Keratinocyte (primary cell): ENCODE measurements at places on chromosomes 6 and 20. TPM values are rescaled to one million over a fixed set of nuclear protein-coding genes. Genes with fewer than 3 reads are reported as not detected.

The SLC32A1 gene
- not detected in 3 replicates for polyA plus RNA-seq

DNA sequence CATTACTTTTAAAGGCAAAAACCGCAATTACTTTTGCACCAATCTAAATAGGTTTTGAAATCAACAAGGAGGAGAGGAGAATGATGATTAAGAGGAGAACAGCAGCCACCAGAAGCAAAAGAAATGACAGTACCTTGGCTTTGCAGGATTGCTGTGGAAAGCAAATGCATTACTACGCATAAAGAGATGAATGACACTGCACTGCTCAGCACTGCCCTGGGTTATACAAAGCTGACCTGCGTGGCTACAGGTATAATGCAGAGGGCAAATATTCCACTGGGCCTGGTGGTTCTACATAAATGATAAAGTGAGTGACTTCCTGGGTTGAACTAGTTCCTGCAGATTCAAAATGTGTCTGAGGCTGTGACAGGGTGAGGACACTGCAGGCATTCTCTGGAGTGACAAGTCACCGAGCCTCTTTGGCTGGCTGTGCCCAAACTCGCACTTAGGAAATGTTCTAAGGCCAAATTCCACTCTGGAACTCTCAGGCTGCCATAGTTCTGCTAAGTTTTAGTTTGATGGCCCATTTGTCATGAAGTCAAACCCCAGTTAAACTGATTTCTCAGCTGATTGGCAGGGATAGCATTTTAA is 78.6 kb downstream of the INSM1 start:
- DNase-seq, result no peak
- no peaks in the 10 kb centered on the region for H3K36me3 ChIP-seq
- H3K4me1 ChIP-seq, result no peaks in the 10 kb centered on the region

The ARMC2 gene
- polyA plus RNA-seq, result 2.6 to 3.8 TPM (median 3.4 TPM) in 3 replicates

- no peak overlapping the region for H3K27ac ChIP-seq
- H3K36me3 ChIP-seq, result no peaks in the 10 kb centered on the region
- no peaks in the 10 kb centered on the region for H3K4me1 ChIP-seq
- no peaks in the 10 kb centered on the region for H3K27me3 ChIP-seq
- no peak overlapping the region for H3K4me3 ChIP-seq
Measured at GRCh38 chr6:103798166-103798565, 1061.6 kb downstream of the HACE1 start.

The SMPDL3A gene
- 6.2 to 13.4 TPM (median 10.8 TPM) in 3 replicates for polyA plus RNA-seq

The PROCR gene
- polyA plus RNA-seq, result 61.6 to 92.4 TPM (median 74.1 TPM) in 3 replicates

The RTEL1 gene
- 7.7 to 12.4 TPM (median 11.2 TPM) in 3 replicates for polyA plus RNA-seq

- no peaks in the 10 kb centered on the region for H3K27me3 ChIP-seq
- H3K36me3 ChIP-seq, result no peaks in the 10 kb centered on the region
- H3K4me3 ChIP-seq, result no peak overlapping the region
- H3K27ac ChIP-seq, result no peak overlapping the region
- H3K4me1 ChIP-seq, result no peaks in the 10 kb centered on the region
- DNase-seq, result no peak
Measured at GRCh38 chr6:52790861-52791260, 12.8 kb downstream of the GSTA1 start.

GRCh38 chr6:113299531-113299930 is 557.6 kb upstream of the MARCKS start:
- H3K27me3 ChIP-seq, result no peaks in the 10 kb centered on the region
- no peaks in the 10 kb centered on the region for H3K36me3 ChIP-seq
- DNase-seq, result no peak
- peaks cover 4% of the 10 kb centered on the region for H3K4me1 ChIP-seq
- no peak overlapping the region for H3K27ac ChIP-seq

- H3K4me3 ChIP-seq, result no peak overlapping the region
- H3K4me1 ChIP-seq, result peaks cover 33% of the 10 kb centered on the region
- DNase-seq, result no peak
- no peaks in the 10 kb centered on the region for H3K27me3 ChIP-seq
- no peaks in the 10 kb centered on the region for H3K36me3 ChIP-seq
Measured at GRCh38 chr20:53793783-53794383, 200.2 kb upstream of the ZNF217 start.

DNA sequence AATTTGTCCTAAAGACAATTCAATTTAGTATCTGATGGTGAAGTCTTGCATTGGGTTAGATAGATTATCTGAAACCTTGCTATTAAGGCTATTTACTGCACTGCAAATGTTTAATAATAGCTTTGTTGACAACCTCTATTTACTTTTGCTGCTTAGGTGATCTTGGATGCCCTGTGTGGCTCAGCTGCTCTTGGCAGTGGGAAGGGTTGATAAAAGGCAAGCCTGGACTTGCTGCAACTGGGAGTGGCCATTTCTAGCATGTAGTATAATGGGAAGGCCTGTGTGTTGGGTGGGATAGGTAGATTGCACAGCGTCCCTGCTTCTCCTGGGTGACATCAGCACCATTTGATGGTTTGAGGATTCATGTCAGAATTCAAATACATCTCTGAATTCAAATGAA is 49.1 kb downstream of the ARMC2 start:
- peaks cover 28% of the 10 kb centered on the region for H3K4me1 ChIP-seq
- H3K4me3 ChIP-seq, result no peak overlapping the region
- no peaks in the 10 kb centered on the region for H3K36me3 ChIP-seq
- peak; percentile 36 for DNase-seq

DNA sequence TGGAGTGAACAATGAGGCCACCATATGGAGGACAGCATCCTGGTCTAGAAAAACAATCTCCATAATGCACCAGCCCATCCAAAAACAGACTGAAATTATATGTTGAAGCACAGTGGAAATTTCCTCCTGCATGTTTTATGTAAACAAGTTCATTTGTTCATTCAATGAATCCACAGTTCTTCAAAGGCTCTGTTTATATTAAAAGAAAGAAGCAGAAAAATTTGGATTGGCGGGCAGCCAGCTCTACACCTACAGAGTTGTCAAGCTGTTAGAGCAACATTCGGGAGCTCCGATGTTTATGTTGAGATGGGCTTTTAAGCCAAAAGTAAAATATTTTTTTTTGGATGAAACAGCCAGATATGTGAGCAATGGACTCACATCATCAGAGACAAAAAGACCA is 395.3 kb upstream of the SULF2 start:
- H3K4me3 ChIP-seq, result no peak overlapping the region
- H3K36me3 ChIP-seq, result no peaks in the 10 kb centered on the region
- no peaks in the 10 kb centered on the region for H3K27me3 ChIP-seq
- no peak for DNase-seq

The CPXM1 gene
- not detected in 3 replicates for polyA plus RNA-seq
